Lung microvascular endothelial cell (primary cell): ENCODE measurements at places on chromosomes 11 and 22. TPM values are rescaled to one million over a fixed set of nuclear protein-coding genes. Genes with fewer than 3 reads are reported as not detected.

HORMAD2 gene
- total RNA-seq: not detected in 2 replicates

SLC36A4 gene
- total RNA-seq: 3.7 and 3.8 TPM in 2 replicates

NXPE1 gene
- not detected in 2 replicates for total RNA-seq

KCNK4 gene
- total RNA-seq: not detected in 2 replicates

SLC43A1 gene
- 9.6 and 16.9 TPM in 2 replicates for total RNA-seq

ANO9 gene
- total RNA-seq: 0.44 and 0.99 TPM in 2 replicates

ANGPTL5 gene
- not detected in 2 replicates for total RNA-seq

APBB1 gene
- total RNA-seq: 26.6 and 29.2 TPM in 2 replicates

ANO1 gene
- total RNA-seq: 0.44 TPM in 1 of 2 replicates, not detected in the other

TTLL1 gene
- 6.5 and 9.9 TPM in 2 replicates for total RNA-seq

UBQLN3 gene
- not detected in 2 replicates for total RNA-seq

TSSK2 gene
- not detected in 2 replicates for total RNA-seq
